ENCODE measurements at places on chromosomes 6 and 20.

- no peak for DNase-seq
Measured at GRCh38 chr6:115947966-115948541, 112.6 kb downstream of the FRK start.

- DNase-seq: no peak
Measured at GRCh38 chr6:97150932-97151331, 132.1 kb downstream of the MMS22L start.

DNA sequence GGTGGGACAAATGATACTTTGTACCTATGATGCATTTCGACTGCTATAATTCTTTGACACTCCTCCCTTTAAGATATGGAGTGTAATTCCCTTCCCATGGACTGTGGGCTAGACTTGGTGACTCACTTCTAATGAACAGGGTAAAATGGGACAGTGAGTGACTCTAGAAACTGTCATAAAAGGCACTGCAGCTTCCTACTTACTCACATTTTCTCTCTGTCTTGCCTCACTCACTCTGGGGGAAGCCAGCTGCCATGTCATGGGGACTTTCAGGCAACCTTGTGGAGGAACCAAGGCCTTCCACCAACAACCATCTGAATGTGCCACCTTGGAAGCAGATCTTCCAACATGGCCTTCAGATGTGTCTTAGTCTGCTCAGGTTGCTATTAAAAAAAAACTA is 12.9 kb upstream of the GFOD1 start:
- no peak for DNase-seq

- DNase-seq: no peak
Measured at GRCh38 chr20:32203356-32204204, 4.0 kb downstream of the PLAGL2 start.

DNA sequence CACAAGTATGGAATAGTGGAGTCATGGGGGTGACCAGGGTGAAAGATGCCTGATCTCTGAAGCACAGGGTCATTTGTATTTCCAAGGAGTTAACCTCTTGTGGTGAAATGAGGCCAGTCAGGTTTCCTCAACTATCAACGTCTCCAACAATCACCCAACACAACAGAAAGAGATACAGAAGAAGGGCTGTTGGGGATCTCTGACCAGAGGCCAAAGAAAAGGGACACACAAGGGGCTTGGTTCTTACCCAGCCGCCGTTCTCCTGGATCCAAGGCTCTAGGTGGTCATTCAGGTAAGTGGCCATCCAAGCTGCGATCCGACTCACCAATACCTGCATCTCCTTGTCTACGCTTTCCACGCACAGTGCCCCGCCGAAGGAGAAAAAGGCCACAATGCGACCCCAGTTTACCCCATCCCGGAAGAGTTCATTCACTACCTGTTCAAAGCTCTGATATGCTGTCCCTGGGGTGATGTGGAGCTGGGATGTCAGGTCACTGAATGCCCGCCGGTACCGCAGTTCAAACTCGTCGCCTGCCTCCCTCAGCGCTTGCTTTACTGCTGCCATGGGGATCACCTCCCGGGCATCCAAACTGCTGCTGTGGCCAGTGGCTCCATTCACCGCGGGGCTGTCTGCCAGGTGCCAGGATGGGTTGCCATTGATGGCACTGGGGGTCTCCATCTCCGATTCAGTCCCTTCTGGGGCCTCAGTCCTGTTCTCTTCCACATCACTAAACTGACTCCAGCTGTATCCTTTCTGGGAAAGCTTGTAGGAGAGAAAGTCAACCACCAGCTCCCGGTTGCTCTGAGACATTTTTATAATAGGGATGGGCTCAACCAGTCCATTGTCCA is 1.0 kb downstream of the BCL2L1 start:
- peak; percentile 40 for DNase-seq

DNA sequence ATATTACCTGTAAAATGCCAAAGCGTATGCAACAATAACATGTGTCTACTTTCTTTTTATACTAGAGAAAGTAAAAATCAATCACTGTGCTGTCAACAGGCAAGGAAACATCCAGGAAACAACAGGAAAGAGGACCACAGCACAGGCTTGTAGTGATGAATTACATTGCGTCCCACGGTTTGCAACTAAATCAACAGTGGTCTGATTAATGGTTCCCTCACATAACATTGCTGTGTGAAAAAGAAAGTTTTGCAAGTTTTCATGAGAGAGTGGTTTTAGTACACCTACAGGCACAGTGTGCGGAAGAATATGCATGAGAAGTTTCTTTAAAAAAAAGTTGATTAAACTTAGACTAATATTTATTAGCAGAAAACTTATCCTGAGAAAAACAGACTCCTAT is 329.5 kb upstream of the HSF2 start:
- DNase-seq: no peak

GRCh38 chr6:100311707-100312251 is 152.9 kb downstream of the SIM1 start:
- DNase-seq: no peak

DNA sequence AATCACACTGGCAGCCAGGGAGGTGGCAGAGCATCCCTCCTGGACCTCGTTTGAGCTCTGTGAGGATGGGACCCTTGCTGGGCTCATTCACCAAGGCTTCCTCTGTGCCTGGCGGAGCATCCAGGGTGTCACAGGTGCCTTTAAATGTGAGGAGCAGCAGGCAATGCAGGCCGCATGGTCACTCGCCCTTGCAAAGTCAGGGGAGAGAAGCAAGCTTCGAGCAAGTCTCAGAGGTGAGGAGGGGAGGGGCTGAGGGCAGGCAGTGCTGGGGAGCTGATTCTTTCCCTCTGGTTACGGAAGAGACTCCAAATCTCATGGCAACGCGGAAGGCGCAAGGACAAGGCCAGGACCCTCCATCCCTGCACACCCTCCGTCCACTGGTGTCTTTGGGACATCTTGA is 182.7 kb upstream of the PMEPA1 start:
- DNase-seq: no peak

GRCh38 chr20:14698125-14698524 is 360.7 kb upstream of the FLRT3 start:
- no peak for DNase-seq

DNA sequence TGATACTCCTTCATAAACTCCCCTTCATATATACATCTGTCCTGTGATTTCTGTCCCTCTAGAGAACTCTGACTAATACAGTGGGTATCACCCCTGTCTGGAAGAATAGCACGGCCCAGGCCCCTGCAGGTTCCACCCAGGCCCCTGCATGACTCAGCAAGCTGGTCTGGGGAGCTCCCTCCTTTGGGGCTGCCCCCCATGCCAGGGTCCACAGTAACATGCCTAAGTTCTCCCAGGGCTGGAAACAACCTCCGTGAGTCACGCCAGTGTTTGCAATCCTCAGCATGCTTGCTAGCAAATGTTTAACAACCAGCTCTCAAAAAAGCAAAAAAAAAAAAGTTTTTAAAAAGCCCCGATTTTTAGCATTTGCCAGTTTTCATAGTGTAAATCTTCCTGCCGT is 134.3 kb upstream of the CDH4 start:
- DNase-seq: no peak

DNA sequence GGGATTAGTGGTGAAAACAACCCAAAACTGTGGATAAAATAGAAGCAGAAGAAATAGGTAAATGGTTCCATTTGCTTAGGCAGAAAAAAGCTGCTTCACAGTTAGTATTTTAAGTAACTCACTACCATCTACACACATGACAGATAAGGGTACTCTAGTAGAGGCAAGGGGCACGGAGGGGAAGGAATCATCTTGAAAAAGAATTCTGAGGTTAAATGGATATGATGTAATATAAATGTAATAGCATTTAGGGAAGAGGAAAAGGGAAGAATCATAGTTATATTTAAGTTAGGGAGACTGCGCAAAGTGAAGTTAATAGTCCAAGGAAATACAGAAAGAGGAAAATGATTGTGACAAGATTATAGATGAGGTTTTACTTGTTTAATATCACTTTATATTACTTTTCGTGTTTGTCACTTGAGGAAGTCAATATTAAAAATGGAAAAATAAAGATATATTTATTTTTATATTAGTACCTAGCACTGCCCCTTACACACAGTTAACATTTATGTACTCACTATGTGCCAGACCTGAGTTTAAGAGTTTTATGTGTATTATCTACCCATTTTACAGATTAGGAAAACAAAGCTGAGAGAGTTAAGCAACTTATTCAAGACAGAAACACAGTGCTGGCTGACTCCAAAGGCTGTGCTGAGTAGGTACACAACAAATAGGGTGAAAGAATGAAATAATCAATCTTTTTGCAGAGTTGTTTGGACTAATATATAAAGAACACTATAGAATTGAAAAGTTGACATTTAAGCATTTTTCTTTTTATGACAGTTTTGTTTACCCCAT is 128.1 kb downstream of the REV3L start:
- no peak for DNase-seq

GRCh38 chr20:62989201-62989601 is 17.6 kb downstream of the BHLHE23 start:
- no peak for DNase-seq

- DNase-seq: no peak
Measured at GRCh38 chr6:105321207-105321606, 81.7 kb downstream of the PREP start.

DNA sequence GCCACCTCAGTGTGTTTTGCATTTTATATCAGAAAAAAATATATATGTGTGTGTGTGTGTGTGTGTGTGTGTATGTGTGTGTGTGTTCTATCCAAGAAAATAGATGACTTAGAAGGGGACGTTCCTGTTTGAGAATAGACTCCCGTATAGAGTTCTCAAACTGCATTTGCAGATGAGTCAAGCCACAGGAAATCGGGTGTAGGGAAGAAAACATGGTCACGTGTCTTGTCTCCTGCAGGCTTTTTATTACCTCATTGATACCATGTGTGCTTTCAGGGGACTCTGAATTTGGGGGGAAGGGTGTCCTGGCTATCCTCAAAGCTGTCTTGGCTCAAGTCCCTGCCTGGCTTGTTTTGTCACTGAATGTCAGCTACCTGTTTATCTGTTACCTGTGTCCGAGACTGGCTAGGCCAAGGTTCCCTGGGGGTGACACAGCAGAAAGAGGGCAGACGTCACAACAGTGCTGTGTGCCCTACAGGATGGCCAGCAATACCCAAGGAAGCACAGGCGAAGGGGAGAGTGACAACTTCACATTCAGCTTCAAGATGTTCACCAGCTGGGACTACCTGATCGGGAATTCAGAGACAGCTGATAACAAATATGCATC is 55.7 kb upstream of the NOP56 start:
- no peak for DNase-seq

DNA sequence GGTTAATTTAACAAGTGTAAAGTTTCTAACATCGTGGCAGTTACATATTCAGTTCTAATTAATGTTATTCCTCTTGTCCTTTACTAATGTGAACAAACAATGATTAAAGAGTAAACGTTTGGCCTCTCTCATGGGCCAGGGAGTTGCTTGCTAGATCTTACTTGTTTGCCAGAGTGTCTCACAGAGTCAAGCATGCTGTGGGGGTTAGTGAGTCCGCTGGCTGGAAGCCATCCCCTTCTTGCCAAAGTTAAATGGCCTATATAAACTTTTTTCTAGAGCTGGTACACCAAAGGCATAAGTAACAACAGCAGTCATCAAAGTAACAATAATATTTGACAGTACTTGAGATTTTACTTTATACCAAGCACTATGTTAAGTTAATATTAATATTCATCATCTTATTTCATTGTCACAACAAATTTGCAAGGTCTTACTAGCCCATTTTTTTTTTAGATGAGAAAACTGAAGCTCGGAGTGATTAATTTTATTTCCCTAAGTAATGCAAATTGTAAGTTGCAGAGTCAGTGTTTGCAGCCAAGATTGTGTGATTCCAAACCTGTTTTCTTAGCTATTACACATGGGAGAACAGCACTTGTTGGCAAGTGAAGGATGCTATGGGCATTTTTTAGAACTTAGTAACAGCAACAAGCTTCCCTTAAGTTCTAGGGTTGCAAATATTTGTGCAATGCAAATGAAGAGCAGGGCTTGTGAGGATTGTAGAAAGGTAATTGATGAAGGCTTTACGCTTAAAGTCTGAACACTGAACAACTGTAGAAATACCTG is 224.5 kb downstream of the RFPL4B start:
- DNase-seq: peak; percentile 15

- DNase-seq: no peak
Measured at GRCh38 chr6:168796106-168796505, 355.1 kb downstream of the SMOC2 start.

- no peak for DNase-seq
Measured at GRCh38 chr6:157134402-157135047, 188.8 kb downstream of the TMEM242 start.

DNA sequence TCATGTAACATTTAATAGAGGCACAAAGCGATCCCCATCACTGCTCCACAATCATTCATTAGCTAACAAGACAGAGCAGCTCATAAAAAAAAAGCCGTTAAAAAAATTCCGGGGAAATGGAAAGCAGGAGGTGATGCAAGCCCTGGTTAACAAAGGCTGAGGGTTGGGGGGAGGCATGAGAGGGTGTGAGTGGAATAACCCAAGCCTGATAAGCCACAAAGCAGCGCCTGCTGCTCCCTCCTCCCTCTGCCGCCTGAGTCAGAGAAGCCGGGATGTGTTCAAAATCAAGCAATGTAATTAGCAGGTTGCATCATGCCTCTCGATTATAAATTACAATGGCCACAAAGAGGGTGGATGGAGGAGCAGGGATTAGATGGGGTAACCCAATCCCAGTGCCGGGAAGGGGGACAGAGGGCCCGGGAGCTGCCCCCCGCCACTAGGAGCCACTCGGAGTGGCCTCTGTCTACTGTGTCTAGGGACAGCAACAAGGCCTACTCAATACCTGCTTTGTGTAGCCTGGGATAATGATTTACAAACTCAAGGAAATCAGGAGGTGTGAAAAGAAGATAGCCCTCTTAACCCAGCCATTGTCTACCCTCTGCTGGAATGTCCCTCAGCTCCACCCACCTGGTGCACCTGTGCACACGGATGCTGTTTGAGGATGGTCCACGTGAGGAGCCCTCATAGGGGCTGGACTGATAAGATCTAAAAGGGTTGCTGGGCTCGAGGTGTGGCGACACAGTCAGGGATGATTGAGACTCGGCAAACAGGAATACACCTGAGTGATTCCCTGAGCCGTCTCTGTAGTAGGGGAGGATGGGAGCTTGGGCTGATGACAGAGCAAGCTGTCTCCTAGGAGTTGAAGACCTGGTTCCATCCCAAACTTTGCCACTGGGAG is 156.9 kb downstream of the VEGFA start:
- no peak for DNase-seq

DNA sequence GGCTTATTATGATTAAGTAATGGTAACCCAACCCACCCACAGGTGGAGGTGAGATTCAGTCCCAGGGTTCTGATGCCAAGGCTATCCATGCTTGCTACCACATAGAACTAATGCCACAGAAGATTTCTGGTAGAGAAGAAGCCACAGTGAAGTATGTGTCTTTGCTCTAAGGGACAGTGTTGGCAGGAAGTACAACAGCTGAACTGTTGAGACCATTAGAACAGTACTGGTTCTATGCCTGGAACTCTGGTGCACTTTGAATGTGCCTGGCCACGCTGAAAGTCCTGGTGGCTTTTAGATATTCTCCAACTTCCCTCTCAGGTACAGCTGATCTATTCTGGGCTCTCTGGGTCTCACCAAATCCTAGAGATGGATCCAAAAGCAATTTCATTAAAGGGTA is 7.8 kb downstream of the STX7 start:
- DNase-seq: no peak
